ENCODE measurements at places on chromosomes 7 and 10.

DNA sequence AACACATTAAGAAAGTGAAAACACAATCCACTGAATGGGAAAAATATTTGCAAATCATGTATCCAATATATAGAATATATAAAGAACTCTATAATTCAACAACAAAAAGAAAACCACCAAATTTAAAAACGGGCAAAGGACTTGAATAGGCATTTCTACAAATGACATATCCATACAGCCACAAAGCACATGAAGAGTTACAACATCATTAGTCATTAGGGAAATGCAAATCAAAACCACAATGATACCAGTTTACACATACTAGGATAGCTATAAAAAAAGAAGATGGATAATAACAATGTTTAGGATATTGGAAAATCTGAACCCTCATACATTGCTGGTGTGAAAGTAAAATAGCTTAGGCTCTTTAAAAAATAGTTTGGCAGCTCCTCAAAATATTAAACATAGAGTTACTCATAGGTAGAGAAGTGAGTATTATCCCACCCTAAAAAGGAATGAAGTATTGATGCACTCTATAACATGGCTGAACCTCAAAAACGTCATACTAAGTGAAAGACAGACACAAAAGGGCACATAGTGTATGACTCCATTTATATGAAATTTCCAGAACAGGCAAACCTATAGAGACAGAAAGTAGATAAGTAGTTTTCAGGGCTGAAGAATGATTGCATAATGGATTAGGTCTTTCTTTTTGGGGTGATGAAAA is 4.5 kb downstream of the ZPBP start:
- DNase-seq, result no peak

- no peak for DNase-seq
These were observed 49.9 kb downstream of the CHST15 start for GRCh38 chr10:124043310-124044142.

GRCh38 chr10:42885491-42886270 is 103.1 kb downstream of the BMS1 start:
- DNase-seq, result no peak

DNA sequence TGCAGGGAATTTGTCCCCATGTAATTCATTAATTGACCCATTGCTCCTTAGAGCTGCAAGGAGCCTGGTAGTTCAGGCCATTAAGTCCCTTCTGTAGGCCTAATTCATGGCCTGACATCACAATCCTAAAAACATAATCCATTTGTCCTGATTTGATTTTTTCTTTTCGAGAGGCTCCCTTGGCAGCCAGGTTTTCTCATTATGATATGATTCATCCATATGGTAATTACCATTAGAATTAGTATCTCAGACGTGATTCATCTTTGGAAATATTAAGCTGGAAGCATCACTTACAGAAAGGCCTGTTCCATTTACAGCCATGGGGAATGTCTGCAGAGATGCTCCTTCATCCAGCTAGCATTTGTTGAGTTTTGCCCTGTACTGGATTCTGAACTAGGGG is 128.5 kb downstream of the PLCE1 start:
- no peak for DNase-seq

DNA sequence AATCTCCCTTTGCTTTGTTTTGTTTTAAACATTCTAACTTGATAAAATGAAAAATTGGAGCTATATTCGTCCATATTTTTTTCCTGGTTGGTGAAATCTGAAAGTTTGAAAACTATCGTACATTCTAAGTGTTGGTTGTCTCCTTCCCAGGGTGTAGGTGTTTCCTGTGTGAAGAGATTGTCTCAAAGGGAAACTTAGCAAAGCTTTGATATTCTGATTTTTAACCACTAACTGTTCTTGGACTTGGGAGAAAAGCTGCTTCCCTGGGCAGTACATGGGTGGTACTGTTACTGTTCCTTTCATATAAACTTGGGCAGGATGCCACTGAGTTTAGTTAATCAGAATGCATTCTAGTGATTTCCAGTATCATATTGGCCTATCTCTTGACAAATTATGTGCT is 253.5 kb upstream of the LRGUK start:
- DNase-seq, result no peak

GRCh38 chr10:85642421-85643170 is 724.0 kb downstream of the GRID1 start:
- DNase-seq, result peak; percentile 29

DNA sequence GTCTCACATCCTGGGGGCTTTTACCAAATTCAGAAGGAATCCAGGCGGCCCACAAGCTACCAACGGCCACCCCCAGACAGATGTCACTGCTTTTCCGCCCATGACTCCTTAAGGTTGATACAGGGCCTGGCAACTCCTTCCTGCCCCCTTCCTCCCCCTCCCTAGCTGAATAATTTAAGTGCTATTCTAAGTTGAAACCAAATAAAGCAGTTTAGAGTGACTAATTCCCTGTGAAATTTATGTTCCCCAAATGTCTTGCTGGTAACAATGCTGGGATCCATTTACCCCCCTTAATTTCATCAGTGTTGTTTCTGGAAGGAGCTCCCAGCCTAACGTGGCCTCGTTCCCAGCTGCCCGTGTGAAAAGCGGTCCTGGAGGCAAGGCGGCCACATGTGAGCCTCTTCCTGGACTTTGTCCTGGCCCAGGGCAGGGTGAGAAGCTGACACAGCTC is 109.6 kb downstream of the TMEM130 start:
- DNase-seq, result no peak

DNA sequence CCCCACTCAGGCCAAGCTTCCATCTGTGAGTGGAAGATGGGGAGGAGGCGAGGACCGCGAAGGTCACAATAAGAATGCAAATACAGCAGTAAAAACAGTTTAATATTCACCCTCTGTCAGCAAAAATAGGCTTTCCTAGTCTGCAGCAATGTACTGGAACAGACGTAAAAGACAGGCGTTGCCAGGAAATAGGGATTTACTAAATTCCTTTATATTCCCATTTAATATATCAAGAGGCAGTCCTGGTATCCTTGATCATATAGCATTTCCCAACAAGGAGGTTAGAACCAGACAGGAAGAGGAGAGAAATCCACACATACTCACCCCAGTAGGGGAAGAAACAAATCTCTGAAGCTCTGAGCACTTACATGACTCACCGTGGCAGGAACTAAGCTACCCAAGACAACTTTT is 1054.9 kb upstream of the C7orf33 start:
- DNase-seq, result no peak

DNA sequence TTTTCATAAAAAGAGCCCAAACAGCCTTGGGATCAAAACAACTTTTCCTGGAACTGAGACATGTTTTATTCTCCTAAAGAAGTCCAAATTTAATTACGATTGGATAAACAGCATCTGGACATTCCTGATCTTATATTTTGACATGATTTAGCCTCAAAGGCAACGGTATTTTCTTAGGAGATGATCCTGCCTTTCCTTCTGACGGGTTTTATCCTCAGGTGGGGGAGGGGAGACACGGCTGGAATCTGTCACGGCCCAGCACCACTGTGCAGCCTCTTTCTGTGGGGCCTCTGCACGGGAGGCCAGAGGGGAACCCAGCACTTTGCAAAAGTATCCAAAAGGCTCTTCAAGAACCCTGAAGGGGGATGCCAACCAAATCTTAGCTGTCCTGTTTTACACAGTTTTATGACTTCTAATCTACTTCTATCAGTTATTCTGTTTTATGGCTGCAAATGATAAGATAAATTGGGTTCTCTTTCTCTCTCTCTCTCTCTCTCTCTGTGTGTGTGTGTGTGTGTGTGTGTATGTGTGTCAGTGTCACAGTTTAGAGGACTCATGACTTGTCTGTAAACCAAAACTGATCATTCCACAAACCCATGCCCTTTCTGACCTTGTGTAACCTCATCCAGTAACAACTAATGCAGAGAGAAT is 321.1 kb upstream of the NPVF start:
- peak; percentile 9 for DNase-seq

- no peak for DNase-seq
These were observed 21.4 kb upstream of the ODAD2 start for GRCh38 chr10:28020080-28020860.

- DNase-seq, result no peak
These were observed 58.7 kb downstream of the CYP51A1 start for GRCh38 chr7:92075455-92076158.

- no peak for DNase-seq
These were observed 20.5 kb upstream of the ASB15 start for GRCh38 chr7:123581162-123581459.

GRCh38 chr10:91460681-91461080 is 50.5 kb downstream of the HECTD2 start:
- DNase-seq, result no peak

DNA sequence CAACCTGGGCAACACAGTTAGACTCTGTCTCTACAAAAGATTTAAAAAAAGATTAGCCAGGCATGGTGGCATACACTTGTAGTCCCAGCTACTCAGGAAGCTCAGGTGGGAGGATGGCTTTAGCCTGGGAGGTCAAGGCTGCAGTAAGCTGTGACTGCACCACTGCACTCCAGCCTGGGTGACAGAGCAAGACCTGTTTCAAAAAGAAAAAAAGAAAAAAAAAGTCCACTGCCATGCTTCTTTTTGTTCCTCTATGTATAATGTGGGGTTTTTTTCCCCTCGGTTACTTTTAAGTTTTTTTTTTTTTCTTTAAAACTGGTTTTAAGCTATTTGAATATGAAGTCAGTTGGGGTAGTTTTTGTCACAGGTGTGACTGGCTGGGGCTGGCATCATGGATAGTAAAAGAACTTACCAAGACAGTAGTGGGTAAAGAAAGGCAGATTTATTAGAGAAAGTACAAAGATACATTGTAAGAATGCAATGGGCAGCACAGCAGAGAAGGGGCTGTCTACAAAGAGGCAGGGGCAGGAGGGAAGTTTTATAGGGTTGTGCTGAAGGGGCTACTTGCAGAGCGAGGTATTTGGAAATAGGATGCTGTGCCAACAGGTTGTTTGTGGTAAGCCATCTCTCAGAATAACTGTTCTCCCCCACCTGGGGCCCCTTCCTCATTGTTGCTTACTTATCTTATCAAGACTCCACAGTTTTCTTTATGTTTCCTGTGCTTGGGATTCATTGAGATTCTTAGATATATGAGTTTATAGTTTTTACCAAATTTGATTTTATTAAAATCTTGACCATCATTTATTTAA is 177.3 kb downstream of the PHTF2 start:
- peak; percentile 47 for DNase-seq

- peak; percentile 14 for DNase-seq
These were observed 6.6 kb upstream of the INSIG1 start for GRCh38 chr7:155291045-155291530.

GRCh38 chr10:69499726-69500689 is 48.7 kb downstream of the TSPAN15 start:
- DNase-seq, result no peak

GRCh38 chr10:89078724-89079672 is 88.4 kb downstream of the FAS start:
- no peak for DNase-seq

GRCh38 chr10:23980094-23980493 is 228.8 kb upstream of the KIAA1217 start:
- no peak for DNase-seq

- peak; percentile 75 for DNase-seq
These were observed 526 bp downstream of the ZNF248 start for GRCh38 chr10:37856881-37857286.

GRCh38 chr10:103737735-103738367 is 117.5 kb downstream of the SH3PXD2A start:
- DNase-seq, result no peak

DNA sequence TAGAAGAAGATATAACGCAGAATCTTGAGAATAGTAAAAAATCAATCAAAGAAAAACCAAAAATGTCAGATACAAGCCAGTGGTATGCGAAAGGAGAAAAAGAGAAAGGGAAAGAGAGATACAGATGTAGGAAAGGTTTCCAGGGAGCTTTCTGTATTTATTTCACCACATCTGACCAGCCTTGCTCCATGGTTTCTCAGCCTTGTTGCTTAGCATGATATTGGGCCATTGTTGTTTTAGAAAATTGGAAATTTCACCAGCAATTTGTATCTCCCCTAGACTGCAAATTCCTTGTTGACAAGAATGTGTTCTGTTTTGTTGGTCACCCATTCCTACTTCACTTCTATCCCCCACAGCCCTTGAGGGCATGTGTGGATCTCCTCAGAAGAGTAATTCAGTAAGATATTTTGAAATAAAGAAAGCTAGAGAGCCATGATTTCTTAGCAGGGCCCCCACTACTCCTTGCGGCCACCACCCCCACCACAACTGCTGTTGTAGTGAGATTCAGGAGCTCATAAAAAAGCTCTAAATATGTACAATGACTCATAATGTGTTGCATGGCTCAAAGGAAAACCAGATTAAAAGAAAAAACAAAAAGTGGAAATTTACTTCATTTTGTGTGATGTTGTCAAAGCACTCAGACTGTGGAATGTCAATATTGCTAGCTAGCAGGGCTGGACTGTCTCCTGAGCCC is 138.7 kb downstream of the CHRM2 start:
- no peak for DNase-seq

GRCh38 chr7:36291387-36292316 is 98.0 kb upstream of the ANLN start:
- DNase-seq, result peak; percentile 78

DNA sequence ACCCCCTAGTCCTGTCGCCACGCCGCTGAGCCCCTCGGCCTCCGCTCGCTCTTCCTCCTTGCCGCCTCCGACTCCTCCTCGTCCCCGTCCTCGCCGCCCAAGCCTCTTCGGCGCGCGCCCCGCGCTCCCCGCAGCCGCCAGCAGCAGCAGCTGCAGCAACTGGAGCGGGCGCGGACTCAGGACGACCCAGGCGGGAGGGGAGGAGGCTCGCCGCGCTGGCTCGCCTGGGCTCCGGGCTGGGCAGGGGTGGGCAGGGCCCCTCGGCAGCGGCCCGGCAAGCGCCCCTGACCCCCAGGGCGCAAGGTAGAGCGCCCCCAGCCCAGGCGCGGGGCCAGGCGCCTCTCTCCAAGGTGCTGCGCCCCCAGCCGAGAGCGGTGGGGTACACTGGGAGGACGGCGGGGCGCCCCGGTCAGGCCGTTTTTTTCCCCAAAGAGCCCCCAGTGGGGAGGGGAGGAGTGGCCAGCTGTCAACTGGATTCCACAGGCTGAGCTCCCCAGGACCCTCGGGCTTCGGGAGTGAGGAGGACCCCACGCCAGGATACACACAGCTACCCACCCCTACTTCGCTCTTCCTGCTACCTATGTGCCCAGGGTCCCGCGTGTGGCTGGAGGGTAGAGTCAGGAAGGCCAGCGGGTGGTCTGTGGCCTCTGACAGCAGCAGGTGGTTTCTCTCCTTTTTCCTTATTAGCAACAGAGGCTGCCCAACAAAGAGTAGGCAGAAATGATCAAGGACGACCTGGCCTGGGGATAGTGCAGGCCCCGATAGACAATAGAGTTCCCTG is 903 bp upstream of the KCNMA1 start:
- no peak for DNase-seq

Measured in OCI-M1 (cell line).